Stimulated activated CD4-positive, alpha-beta T cell treated with anti-CD3 and anti-CD28 coated beads, Interleukin-12 subunit alpha, Interleukin-12 subunit beta, amount 100 ng/mL, for 24 hours (primary cell): ENCODE measurements at places on chromosomes 13 and 19.

- no peak for DNase-seq
Measured at GRCh38 chr19:45462174-45462573, 5.6 kb upstream of the FOSB start.

DNA sequence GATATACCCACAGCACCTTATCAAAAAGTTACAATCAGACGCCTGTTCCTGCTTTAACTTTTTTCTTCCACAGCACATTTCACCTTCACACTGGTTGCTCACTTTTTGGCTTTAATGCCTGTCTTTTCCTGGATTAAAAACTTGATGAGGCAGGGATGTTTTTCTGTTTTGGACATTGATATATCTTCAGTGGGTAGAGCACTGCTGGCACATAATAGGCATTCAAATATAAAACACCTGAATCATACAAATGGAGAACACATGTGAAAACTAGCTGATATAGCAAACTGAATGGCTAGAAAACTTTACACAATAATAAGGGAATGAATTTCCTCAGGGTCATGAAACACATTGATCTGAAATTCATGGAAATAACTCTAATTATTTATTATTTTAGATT is 65.6 kb downstream of the STARD13 start:
- no peak for DNase-seq

- no peak for DNase-seq
Measured at GRCh38 chr13:49464085-49464484, 20.0 kb downstream of the SETDB2 start.

GRCh38 chr19:40718774-40719391 is 2.0 kb downstream of the ITPKC start:
- DNase-seq = no peak

DNA sequence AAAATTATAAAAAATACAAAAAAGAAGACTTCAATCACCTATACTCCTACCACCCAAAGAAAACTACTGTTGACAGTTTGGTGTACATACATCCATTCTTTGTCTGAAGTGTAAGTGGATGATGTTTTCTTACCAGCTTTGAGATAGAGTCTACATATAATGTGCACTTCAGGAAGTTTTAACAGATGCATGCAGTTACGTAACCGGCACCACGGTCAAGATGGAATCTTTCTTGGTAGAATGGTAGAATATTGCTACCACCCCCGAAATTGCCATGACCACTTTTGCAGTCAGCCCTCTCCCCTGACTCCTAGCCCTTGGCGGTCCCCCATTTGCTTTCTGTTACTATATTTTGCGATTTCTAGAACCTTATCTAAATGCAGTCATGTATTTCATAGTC is 1.4 kb downstream of the CUL4A start:
- no peak for DNase-seq

DNA sequence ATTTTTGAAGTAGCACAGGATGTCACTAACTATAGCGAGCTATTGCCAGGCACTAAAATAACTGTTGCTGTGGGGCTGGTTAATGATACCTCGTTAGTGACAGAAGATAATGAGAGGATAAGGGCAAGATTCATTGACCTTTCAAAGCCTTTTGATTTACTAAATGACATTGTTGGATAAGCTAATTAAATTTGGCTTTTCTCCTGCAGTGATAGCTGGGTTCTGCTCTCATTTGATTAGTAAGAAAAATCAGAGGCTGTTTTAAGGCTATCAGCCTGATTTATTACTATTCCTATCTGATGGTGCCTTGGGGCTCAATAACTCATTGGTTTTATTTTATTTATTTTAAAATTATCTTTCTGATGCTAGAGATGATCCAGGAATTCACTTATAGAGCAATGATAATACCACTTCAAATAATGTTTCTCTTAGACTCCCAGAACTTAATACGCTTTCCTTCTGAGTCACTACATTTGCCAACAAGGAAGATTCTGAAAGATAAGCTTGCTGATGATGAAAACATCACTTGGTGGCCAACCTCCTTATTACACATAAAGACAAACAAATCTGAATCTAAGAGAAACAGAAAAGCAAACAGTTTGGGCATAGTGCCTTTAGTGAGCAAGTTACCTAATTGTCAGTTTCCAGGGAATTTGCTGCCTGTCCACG is 501.3 kb upstream of the ARGLU1 start:
- no peak for DNase-seq

DNA sequence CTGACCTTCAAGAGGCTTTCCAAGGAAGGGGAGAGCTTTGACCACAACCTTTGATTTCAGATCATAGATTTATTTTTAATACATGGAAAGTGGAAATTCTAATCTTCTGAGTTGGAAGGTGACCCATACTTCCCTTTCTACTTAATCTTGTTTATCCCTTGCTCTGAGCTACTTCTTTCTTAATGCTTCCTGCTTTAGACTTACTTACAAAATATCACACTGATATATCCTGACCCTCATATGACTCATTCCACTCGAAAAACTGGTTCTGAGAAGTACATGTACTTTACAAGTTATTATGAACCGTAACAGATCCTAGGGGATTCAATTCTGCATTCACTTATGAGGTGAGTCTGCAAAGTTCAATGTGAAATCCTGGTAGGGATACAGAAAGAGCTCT is 76.2 kb upstream of the IRS2 start:
- DNase-seq = no peak

- no peak for DNase-seq
Measured at GRCh38 chr13:101698400-101698799, 245.9 kb downstream of the ITGBL1 start.

GRCh38 chr19:29401712-29402421 is 123.9 kb upstream of the VSTM2B start:
- DNase-seq = no peak

- no peak for DNase-seq
Measured at GRCh38 chr19:20287070-20287469, 120.1 kb downstream of the ZNF486 start.

GRCh38 chr19:45331411-45331810 is 8.7 kb upstream of the CKM start:
- DNase-seq = no peak

DNA sequence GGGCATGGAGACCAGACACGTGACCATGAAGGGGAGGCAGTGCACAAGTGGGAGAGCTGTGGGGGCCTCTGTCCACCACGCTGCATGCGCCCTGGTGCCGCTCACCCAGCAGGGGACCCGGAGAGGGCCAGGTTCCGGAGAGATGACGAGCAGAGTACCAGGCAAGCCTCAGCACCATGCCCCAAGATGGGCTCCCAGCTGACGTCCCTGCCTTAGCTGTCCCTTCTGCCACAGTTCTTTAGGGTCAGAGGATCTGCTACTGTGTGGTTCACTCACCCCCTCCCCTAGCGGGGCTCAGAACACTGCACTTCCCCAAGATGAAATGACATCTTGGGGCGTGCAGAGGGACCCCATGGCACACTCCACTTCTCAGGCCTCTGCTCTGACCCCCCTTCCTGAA is 9.6 kb upstream of the PRKD2 start:
- no peak for DNase-seq

DNA sequence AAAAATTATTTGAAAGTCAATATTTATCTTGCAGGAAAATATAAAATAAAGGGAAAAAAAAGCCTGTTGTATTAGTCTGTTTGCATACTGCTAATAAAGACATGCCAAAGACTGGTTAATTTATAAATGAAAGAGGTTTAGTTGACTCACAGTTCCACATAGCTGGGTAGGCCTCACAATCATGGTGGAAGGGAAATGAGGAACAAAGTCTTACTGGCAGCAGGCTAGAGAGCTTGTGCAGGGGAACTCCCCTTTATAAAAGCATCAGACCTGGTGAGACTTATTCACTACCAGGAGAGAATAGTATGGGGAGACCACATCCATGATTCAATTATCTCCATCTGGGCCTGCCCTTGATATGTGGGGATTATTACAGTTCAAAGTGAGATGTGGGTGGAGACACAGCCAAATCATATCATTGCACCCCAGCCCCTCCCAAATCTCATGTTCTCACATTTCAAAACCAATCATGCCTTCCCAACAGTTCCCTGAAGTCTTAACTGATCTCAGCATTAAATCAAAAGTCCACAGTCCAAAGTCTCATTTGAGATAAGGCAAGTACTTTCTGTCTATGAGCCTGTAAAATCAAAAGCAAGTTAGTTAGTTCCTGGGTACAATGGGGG is 1416.5 kb upstream of the SPRY2 start:
- DNase-seq = no peak

GRCh38 chr19:40549007-40549708 is 27.5 kb upstream of the SHKBP1 start:
- DNase-seq = peak; percentile 44
